Smooth muscle cell of the pulmonary artery (primary cell): ENCODE measurements at places on chromosomes 2 and 18. TPM values are rescaled to one million over a fixed set of nuclear protein-coding genes. Genes with fewer than 3 reads are reported as not detected.

AQP12B gene
- total RNA-seq, result not detected in 2 replicates

SEMA4C gene
- 22.4 and 27.3 TPM in 2 replicates for total RNA-seq

VAMP5 gene
- 13.7 and 15.9 TPM in 2 replicates for total RNA-seq

BMP10 gene
- total RNA-seq, result not detected in 2 replicates

PUS10 gene
- total RNA-seq, result 5.3 and 5.7 TPM in 2 replicates

SLC5A7 gene
- total RNA-seq, result not detected in 2 replicates

DCTN1 gene
- total RNA-seq, result 191 and 217 TPM in 2 replicates

RAPGEF4 gene
- total RNA-seq, result 3.8 and 5.0 TPM in 2 replicates

CYP26B1 gene
- total RNA-seq, result 1.1 and 4.9 TPM in 2 replicates

TGFA gene
- total RNA-seq, result 0.13 and 2.8 TPM in 2 replicates

TRIM54 gene
- 0.10 TPM in 1 of 2 replicates, not detected in the other for total RNA-seq

PTPRN gene
- 23.5 and 45.4 TPM in 2 replicates for total RNA-seq

ACMSD gene
- total RNA-seq, result not detected in 2 replicates

SIX3 gene
- not detected in 2 replicates for total RNA-seq

DSC3 gene
- 0.20 and 0.46 TPM in 2 replicates for total RNA-seq

LRP2 gene
- total RNA-seq, result not detected in 2 replicates

CD8A gene
- total RNA-seq, result 0.07 TPM in 1 of 2 replicates, not detected in the other

NAB1 gene
- total RNA-seq, result 37.2 and 47.3 TPM in 2 replicates

KIF1A gene
- 0.07 and 0.33 TPM in 2 replicates for total RNA-seq

KHK gene
- 0.98 and 0.99 TPM in 2 replicates for total RNA-seq

TRIM43B gene
- total RNA-seq, result not detected in 2 replicates

PIKFYVE gene
- total RNA-seq, result 34.7 and 35.1 TPM in 2 replicates

IL18R1 gene
- total RNA-seq, result 2.3 and 8.3 TPM in 2 replicates

CCDC142 gene
- 24.4 and 28.1 TPM in 2 replicates for total RNA-seq

C2orf81 gene
- 1.2 and 3.5 TPM in 2 replicates for total RNA-seq

SATB2 gene
- total RNA-seq, result 9.8 and 11.7 TPM in 2 replicates
